ENCODE measurements at places on chromosomes 12 and 14. TPM values are rescaled to one million over a fixed set of nuclear protein-coding genes. Genes with fewer than 3 reads are reported as not detected.

The RNF212B gene
- total RNA-seq, result not detected

The IQSEC3 gene
- 0.17 TPM for total RNA-seq

The JPH4 gene
- under 0.01 TPM for total RNA-seq

The SPATS2 gene
- total RNA-seq, result 27.0 TPM

The CIT gene
- total RNA-seq, result 5.5 TPM

The ISM2 gene
- 0.16 TPM for total RNA-seq

The LMNTD1 gene
- 0.32 TPM for total RNA-seq

All from bronchial smooth muscle cell (primary cell).